Activated CD4-positive, alpha-beta T cell treated with anti-CD3 and anti-CD28 coated beads, Interleukin-2, amount 10 ng/mL, durations not matched to agents 7 days and 5 days (primary cell): ENCODE measurements at places on chromosomes 12 and 14. TPM values are rescaled to one million over a fixed set of nuclear protein-coding genes. Genes with fewer than 3 reads are reported as not detected.

Gene C3AR1
- total RNA-seq, result 5.9 TPM

Gene DDN
- total RNA-seq, result 0.17 TPM

DNA sequence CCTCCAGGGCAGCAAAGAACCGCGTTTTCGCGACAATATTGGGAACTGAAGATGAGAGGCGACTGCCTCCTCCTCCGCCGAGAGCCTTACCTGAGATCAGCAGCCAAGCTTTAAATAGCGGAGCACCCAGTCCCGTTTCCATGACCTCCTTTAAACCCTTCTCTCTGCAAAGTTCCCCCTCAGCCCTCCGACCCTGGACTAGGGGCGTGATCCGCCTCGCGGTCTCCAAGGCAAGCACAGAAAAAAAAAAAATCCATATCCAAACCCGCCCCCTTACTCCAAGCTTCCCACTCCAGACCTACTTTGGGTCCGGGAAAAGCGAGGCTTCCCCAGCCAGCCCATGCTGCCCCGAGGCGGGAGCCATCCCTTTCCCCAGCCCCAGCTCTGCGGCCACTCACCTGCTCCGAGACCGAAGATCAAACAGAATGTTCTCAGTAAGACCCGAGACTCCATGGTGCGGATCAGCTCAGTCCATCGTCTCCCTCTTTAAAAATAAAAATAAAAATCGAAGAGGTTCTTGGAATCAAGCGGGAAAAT is 630 bp downstream of the NELL2 start:
- DNase-seq, result peak; percentile 9

DNA sequence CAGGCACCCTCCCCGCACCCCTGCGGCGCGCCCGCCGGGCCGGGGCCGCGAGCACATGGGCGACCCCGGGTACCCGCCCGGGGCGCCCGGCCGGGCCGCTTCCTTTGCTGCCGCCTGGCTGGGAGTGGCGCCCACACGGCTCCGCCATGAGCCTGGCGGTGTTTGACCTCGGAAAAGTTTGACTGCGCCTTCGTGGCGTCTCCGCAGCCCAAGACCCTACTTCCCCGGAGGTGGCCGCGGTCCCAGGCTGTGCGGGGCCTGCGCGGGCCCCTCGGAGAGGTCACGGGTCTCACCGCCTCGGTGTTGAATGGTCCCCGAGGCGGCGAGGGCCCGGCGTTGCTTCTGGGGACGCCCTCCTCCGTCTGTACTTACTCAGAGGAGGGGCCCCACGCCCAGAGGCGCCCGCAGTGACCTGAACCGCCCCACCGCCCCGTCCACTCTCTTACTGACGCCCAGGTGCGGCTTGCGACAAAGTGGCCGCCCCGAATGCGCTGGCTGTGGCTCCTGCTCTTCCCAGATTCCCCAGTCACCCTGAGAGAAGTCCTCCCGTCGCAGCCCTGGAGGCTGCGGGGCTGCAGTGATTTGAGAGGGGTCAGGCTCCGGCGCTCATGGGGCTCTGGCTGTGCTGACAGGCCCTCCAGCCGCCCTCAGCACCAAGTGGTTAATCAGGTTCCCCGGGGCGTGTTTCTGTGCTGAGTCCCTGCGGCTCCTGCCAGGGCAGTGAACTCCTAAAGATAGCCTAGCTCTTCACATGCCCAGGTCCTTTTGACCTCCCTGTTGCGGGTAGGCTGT is 5.8 kb downstream of the KMT5A start:
- DNase-seq, result peak; percentile 24

DNA sequence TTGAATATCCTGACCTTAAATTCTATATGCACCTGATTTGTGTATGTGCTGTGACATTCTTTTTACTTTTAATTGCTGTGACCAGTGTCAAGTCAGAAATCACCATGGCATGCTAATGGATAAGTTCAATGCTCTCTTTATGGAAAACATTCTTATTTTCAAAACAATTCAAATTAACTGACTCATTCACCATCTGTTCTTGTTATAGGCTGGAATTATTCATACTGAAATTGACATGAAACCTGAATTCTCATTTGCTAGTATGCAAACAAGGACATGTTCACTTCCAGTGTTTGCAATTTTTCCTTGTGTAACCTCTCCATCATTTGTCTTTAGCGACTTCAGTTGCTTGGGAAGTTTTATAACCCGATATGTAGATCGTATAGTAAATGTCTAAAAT is at the start of gene TAS2R30:
TSS of gene TAS2R30 (minus strand) at position 340 of the 400 bp plus-strand sequence. CDS start 400 bp downstream, outside the sequence.
- DNase-seq, result no peak

GRCh38 chr12:46549527-46550265 is 177.1 kb upstream of the SLC38A2 start:
- DNase-seq, result peak; percentile 35

DNA sequence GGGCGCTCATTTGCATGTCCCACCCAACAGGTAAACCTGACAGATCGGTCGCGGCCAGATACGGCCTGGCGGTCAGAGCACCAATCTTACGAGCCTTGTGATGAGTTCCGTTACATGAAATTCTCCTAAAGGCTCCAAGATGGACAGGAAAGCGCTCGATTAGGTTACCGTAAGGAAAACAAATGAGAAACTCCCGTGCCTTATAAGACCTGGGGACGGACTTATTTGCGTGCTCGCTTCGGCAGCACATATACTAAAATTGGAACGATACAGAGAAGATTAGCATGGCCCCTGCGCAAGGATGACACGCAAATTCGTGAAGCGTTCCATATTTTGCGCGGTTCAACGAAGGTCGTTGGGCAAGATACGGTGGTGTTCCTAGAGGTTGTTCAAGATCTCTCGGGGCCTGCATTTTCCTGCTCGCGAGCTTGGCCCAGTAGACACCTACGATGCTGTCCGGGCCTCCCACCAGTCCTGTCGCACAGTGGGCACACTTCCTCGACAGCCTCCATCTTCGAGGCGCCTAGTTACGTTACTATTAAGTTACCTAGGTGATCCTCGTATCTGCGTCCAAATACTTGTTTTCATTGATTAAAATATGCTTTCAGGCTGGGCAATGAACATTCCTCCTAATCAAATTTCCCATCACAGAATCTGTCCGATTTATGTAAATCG is at the start of gene RNU6-7:
TSS of gene RNU6-7 (plus strand) at position 230 of the 675 bp plus-strand sequence.
- DNase-seq, result peak; percentile 15
